ENCODE measurements at places on chromosomes 1 and 21.

DNA sequence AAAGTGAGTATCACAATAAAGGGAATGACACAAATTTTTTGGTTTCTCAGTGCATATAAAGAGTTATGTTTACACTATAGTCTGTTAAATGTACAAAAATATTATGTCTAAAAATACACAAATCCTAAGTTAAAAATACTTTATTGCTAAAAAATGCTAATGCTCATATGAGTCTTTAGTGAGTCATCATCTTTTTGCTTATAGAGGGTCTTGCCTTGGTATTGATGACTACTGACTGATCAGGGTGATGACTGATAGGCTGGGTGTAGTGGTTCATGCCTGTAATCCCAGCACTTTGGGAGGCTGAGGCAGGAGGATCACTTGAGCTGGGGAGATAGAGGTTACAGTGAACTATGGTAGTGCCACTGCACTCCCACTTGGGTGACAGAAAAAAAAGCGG, 12.9 kb upstream of the NUF2 start:
- no peak for DNase-seq

DNA sequence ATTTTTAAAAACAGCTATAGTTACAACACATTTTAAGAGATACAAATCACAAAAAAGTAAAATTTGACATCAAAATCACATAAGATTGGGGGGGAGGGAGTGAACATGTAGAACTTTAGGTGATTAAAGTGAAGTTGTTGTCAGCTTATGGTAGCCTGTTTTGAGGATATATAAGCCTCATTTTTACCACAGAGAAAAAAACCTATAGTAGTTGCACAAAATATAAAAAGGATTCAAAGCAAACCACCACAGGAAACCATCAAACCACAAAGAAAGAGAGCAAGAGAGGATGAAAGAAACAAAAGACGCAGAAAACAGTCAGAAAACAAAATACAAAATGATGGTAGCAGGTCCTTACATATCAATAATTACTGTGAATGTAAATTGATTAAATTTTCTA, 291.9 kb upstream of the DEPDC1 start:
- DNase-seq, result no peak

- no peak for DNase-seq
These were observed 83.5 kb downstream of the POU2F1 start for GRCh38 chr1:167304165-167304564.

DNA sequence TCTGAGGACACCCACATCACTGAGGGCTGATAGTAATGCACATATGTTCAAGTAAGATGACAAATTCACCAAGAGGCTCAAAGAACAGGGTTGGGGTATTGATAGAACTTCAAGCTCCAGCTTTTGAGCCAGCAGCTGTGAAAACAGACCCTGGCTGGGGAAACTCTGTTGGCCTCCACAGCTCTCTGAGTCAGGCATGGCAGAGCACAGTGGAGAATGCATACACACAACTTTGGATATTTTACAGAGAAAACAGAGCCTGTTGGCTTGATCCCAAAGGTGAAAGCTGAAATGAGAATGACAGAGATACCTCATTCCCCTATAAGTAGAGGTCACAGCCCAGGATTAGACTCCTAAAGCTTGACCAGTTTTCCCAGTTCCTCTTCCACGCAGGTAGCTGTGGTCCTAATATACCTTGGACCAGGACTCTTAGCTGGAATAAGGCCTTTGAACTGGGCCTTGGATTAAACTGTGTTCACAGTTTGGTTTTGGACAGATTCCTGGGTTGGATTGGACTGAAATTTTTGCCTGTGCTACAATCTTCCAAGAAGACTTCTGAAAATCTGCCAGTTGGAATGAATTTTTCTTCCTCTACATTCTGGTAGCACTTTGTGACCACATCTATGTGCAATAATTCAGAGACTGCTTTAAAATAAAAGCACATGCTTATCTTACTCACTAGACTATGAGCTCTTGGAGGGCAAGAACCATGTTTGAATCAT, 101.6 kb upstream of the HMGB4 start:
- DNase-seq, result no peak

DNA sequence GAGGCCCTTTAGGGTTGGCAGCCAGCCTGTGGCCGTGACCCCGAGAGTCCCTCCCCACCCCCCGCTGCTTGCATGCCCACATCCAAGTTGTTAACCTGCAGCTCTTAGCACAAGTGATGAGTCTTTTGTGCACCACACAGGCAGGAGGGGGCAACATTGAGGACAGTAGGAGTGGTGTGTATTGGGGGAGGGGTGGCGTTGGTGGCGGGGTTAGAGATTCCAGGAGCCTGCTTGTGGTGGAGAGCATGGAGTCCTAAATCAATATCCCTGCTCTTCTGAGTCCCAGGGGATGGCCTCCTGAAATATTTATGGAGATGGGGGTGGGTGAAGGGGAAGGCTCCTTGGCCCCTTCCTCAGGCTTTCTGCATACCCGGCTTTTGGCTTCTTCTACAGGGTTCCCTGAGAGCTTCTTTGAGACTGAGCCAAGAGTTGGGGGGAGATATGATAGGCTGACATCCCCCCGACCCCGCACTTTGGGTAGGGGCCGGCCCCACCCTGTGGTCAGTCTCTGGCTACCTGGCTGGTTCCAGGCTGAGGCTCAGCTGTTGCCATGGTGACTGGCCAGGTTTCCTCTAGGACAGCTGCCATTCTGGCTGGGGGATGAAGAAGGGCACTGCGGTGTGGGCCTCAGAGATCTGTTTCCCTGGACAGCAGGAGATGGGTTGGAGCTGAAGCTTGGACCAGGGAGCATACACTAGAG, 5.0 kb downstream of the CHRNB2 start:
- no peak for DNase-seq

DNA sequence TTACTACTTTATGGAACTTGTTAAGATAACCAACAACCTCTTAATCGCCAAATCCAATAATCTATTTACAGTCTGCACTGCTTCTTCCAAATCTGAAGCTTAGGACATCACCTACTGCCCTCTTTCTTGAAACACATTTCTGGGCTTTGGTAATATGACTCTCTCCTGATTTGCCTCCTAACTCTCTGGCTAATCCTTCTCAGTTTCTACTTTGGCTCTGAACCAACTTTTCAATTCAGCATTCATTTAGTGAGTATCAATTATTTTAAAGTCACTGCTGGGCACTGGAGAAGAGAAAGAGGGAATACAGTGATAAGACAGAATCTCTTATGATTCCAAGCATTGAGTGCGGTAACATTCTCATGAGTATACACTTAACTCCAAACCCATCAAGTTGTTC, 275.0 kb downstream of the AKT3 start:
- DNase-seq, result peak; percentile 21

GRCh38 chr1:61420909-61421835, 303.8 kb downstream of the TM2D1 start:
- DNase-seq, result no peak

DNA sequence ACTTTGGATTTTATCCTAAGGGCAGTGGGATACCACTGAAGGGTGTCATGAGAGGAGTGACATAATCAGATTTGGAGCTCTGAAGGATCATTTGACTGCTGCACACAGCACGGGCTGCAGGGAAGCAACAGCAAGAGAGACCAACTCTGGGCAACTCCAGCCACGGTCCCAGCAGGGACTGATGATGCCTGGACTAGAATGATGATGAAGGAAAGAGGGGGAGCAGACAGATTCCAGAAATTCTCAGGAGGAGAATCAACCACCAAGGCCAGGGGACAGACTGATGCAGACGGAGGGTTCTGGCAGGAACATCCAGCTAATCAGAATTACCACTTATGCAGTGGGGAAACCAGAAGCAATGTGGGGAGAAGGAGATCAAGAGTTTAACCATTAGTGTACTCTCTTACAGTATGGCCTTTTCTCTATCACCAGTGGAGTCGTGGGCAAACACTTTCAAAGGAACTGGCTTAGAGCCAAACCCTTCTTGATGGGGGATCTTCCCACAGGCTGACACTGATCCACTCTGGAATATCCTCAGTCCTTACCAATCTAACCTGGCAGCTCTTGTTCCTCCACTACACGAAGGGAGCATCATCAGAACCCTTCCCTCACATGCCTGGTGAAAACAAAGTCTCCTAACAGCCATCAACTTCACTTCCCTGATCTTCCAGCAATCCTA, 3.3 kb downstream of the URB1 start:
- DNase-seq, result no peak

GRCh38 chr1:160451859-160452232, 51.5 kb downstream of the VANGL2 start:
- no peak for DNase-seq

DNA sequence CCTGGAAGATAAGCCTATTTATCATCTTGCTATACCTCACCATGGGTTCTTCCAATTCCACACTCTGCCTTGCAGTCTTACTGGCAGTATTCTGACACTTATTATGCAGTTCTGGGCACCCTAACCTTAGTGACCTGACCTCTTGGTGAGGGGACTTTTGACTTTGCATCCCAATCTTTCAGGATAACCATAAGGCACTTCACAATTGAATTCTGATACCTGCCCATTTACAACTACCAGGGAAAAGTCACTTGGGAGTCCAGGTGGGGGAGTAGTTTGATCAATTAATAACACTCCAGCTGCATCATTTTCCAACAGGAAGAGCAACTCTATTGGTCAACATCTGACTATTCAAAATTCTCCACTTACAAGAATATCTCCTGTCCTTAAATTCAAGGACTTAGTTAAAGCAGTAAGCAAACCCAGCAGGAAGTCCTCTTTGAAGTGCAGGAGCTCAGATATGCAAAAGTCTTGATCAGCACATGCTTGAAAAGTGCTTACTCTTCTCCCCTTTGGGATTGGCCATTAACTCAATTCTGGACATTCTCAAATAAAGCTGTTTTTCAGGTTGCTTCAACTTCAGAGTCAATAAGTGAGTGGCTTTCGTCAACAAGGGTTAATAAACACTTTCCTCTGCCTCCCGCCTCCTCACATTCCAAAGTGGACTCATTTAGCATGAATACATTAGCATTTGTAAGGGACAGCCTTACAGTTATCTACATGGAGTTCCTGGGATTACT, 177.4 kb upstream of the NRIP1 start:
- no peak for DNase-seq

GRCh38 chr1:235932090-235932510, 65.4 kb upstream of the LYST start:
- DNase-seq, result no peak

DNA sequence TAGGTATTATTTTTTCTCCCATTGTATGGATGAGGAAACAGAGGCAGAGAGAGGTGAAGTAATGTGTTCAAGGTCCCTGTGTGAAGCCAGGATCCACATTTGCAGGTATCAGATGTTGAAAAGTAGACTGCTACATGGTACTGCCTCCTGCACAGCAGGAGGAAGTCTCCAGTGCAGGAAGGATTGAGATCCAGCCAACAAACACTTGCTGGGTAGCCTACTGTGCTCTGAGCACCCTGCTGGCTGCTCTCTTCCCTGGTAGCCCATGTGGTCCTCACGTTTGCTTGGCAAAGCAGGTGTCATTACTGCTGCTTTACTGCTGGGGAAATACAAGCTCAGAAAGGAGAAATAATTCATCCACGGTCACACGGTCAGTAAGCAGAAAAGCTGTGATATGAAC, 21.3 kb upstream of the GRIK3 start:
- DNase-seq, result no peak

DNA sequence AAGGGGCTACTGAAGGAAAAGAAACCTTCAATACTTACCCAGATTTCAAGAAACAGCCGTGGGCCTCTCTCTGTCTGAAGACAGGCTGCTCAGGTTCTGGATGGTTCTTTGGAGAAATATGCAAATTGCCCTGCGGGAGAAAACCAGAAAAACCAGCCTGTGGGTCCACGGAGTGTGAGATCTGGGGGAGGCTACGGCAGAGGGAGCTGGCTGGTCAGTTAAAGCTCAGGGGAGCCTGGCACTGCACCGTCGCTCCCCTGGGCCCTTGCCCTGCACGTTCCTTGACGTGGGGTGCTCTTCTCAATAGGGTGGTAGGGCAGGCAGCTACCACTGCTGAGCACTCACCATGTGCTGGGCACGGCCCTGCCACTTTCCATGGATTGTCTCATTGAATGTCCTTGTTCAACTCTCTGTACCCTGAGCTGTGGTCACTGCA, 12.7 kb downstream of the TMCO4 start:
- DNase-seq, result no peak

GRCh38 chr1:221053889-221054288, 174.6 kb downstream of the HLX start:
- no peak for DNase-seq

DNA sequence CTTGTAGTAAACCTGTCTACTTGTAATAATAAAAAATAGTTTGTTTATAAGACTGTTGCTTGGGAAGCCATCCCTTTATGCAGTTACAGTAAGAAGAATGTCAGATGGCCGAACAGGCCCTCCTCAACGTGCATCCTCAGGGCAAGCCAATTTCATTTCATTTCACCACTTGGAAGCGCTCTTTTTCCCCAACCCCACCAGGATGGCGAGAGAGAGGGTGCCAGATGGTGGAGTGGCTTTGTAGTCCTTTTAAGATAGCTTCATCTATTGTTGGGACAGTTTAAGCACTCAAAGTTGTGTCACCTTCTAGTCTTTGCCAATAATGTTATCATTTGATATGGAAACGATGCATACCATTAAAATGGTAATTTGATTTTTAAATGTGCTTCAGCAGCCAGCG, 356.3 kb upstream of the CAMK1G start:
- no peak for DNase-seq

DNA sequence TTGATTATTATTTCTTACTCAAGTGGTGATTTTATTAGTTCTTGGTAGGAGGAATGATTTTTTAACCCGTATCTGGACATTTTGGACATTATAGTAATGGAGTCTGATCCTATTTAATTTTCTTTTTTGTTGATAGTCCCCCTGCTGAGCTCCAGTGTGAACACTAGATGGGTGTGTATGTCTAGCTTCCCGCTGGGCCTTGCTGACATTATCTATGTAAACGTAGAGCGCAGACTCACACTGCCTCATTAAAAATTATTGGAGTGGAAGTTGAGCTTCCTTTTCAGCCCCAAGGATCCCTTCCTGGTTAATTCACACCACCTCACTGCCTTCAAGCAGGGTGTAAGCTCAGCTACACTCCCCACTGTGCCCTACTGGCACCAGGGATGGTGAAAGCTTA, 467.6 kb upstream of the PKN2 start:
- no peak for DNase-seq

DNA sequence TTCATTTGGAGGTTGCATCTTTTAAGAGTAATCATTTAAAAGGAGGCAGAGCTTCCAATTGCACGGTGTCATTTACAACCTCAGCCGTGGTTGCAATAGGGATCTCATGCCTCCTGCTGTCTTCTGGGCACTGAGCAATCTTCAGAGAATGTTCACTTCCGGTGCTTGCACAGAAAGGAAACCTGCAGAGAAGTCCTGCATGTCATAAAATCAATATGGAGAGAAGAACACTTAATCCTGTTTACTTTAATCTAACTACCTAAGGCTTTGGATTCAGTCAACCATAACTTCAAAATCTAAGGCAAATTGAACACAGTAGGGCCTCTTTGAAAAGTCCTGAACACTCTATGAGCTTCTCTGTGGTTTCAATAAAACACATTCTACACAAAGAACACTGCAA, 11.3 kb upstream of the MAP10 start:
- DNase-seq, result peak; percentile 20

All from NCI-H1417 treated with DMSO at 0.1 percent for 48 hours (cell line).